CD4-positive, alpha-beta T cell treated with Interleukin-1 beta for 1 hour (primary cell): ENCODE measurements at places on chromosomes 13 and 19.

- DNase-seq: no peak
These were observed 413.9 kb downstream of the SLITRK5 start for GRCh38 chr13:88085036-88085435.

- DNase-seq: no peak
These were observed 194.3 kb downstream of the GPC6 start for GRCh38 chr13:93420887-93421286.

GRCh38 chr19:47446534-47447469 is 24.9 kb downstream of the SLC8A2 start:
- DNase-seq: no peak

DNA sequence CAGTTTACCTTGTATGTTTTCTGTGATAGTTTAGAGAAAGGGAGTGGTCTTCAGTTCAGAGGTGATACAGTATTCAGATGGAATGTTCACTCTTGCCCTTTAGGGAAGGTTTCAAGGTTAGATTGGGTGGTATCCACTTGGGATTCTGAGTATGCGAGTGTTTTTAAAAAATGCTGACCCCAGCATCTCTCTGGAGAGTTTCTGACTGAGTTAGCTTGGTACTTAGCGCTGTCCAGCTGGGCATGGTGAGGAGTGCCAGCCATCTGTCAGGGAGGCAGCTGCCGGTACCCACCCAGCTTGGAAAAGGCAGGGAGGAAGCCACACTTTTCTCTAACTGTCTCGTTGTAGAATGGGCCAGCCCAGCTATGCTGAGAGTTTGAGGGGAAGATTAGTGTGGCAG is 63.3 kb downstream of the ARHGEF7 start:
- no peak for DNase-seq

DNA sequence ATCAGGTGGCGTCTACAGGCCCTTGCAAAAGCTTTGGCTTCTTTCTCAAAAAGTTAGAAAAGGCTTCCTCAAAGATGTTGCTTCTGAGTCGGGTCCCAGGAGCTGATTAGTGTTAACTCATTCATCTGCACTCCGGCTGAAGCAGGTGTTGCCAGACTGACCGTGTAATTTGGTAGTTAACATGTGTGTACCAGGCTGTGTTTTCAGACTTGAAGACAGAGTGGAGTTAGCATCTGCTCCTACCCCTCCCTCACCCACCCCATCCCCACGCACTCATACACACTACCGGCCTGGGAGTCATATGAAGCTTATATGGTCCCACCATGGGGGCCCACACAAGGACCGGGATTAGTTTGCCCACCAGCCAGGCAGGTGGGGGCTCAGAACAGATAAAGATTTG is 111.5 kb downstream of the DNAJC15 start:
- no peak for DNase-seq
